ENCODE measurements at places on chromosomes 2 and 18.

DNA sequence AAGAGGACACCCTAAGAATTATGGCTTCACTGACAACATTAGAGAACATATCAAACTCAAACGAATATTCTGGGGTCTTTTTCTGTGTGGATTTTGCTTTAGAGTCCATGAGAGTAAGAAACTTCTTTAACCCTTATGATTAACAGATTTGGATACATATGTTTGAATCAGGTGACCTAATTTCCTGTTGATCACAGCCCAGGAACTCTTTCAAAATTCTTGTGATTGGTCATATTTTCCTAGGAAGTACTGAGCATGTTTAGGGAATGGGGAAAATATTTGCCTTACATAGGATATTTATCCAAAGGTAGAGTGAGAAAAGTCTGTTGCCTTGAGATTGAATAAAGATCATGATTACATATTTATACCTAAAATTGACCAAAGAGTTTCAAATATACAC is 160.0 kb downstream of the KCNH7 start:
- no peak for DNase-seq

GRCh38 chr2:12299431-12299830 is 417.3 kb upstream of the TRIB2 start:
- no peak for DNase-seq

- no peak for DNase-seq
Measured at GRCh38 chr2:186518291-186518690, 32.2 kb downstream of the ZC3H15 start.

GRCh38 chr18:68406761-68407160 is 308.1 kb downstream of the TMX3 start:
- DNase-seq = no peak

- DNase-seq = no peak
Measured at GRCh38 chr2:152420936-152421335, 86.0 kb downstream of the FMNL2 start.

GRCh38 chr2:218345491-218346236 is 11.0 kb upstream of the CATIP start:
- DNase-seq = no peak

GRCh38 chr18:49744376-49745008 is 68.8 kb downstream of the ACAA2 start:
- no peak for DNase-seq

GRCh38 chr2:80715433-80715832 is 410.9 kb upstream of the LRRTM1 start:
- no peak for DNase-seq

GRCh38 chr2:112712903-112713584 is 7.8 kb upstream of the NT5DC4 start:
- peak; percentile 28 for DNase-seq

GRCh38 chr18:34805103-34805877 is 95.2 kb downstream of the DTNA start:
- DNase-seq = no peak

DNA sequence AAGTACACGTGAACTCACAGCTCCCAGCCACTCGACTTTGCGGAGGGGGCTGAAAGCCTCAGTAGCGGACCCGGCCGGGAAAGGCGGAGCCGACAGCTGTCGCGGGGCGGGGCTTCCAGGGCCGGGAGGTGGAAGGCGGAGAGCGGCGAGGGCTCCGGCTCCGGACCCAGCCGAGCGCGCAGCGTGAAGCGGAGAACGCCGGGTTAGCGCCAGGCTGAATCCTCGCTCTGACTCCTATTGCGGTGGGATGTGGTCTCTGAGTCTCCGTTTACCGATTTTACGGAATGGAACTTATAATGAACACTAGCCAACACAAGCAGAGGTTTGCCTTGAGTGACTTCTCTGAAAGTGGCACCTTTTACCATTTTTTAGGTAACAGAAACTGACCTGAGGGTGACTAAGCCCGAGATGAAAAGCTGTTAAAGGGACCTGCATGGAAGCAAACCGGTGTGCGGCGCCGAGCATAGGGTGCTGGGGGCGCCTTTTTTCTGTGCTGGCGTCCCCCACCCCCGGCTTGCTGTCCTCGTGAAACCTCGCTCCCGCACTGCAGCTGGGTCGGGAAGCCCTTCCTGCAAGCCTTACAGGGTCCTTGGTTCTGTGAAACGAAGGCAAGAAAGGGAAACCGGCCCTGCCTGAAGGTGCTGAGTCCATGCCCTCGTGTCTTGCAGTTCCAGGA is 72.9 kb downstream of the EN1 start:
- DNase-seq = no peak

DNA sequence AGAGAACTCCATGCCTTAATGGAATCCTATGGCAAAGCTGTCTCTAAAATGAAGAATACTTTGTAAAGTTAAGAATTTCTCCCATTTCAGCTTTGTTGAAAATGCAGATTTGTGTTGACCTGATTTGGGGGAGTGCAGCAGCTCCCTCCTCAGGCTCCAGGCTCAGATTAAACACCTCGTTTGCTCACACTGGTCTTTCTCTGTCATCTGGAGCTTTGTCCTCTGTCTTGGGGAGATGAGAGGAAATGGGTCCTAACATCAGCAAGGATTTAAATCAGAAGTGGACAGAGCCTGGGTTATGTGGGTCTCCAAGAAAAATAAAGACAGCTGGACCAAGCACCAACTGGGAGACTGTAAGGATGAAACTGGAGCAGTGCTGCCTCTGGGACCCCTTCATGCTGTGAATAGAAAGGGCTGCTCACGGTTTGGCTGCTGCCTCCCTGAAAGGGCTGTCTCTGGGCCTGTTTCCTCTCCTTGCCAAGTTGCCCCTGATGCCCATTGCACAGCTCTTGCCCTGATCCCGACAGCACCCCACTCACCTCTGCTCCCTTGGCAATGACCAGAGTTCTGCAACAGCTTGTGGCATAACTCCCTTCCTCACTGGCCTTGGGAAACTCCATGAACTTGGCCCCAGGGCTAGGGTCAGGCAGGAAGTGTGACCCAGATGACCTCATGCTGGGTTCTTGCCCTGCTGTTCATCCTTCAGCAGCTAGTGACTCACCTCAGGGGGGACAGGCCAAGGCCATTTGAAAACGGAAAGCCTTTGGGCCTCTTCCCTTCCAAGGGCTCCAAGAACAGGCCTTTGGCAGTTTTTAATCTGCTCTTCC is 197.2 kb downstream of the CYP26B1 start:
- DNase-seq = no peak

DNA sequence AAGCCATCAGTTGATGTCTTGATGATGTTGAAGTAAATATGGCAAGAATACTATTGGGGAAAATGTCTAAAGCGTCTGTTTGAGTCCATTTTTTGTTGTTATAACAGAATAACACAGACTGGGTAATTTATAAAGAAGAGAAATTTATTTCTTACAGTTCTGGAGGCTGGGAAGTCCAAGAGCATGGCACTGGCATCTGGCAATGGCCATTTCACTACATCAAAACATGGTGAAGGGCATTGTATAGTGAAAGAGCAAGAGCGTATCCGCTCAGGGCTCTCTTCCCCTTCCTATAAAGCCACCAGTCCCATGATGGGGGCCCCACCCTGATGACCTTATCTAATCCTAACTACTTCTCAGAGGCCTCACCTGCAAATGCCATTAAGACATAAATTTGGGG is 29.6 kb upstream of the MRPL19 start:
- DNase-seq = no peak

GRCh38 chr2:181895818-181896217 is 4.3 kb downstream of the ITPRID2 start:
- no peak for DNase-seq

DNA sequence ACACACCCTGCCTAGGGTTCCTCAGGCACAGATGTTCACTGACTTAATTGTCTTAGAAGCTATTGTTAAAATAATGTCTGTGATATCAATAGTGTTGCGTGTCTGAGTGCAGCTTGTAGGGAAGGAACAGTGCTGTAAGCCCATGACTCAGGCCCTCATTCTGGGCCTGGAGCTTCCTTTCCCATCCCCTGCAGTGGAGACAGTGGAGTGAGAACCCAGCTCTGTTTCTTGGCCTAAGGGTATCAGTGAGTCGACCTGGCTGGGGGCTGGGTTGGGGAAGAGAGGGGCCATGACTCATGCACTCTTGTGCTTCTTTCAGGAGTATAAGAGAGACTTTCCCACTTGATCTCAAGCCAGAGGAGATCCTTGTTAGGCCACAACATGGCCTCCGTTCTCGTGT is 106.8 kb downstream of the HRH4 start:
- no peak for DNase-seq

- no peak for DNase-seq
Measured at GRCh38 chr2:88739985-88740600, 48.6 kb downstream of the RPIA start.

Measured in cortex of kidney (tissue), 1 donor.